Endothelial cell of umbilical vein (primary cell): ENCODE measurements at places on chromosomes 11 and 22. TPM values are rescaled to one million over a fixed set of nuclear protein-coding genes. Genes with fewer than 3 reads are reported as not detected.

The MUC6 gene
- not detected in 2 replicates for total RNA-seq

The SNX32 gene
- total RNA-seq = 1.0 TPM in 1 of 2 replicates, not detected in the other

The CDC45 gene
- 40.6 and 44.7 TPM in 2 replicates for total RNA-seq

The BATF2 gene
- 0.75 and 0.81 TPM in 2 replicates for total RNA-seq

The ELFN2 gene
- total RNA-seq = 1.3 and 1.4 TPM in 2 replicates

The PKDREJ gene
- not detected in 2 replicates for total RNA-seq

The SAMM50 gene
- total RNA-seq = 55.9 and 56.2 TPM in 2 replicates

The USP2 gene
- 1.1 and 1.2 TPM in 2 replicates for total RNA-seq

The ZNF408 gene
- total RNA-seq = 10.3 and 10.9 TPM in 2 replicates

The GLB1L2 gene
- total RNA-seq = 0.28 and 0.55 TPM in 2 replicates

The ANO5 gene
- total RNA-seq = 0.46 and 1.3 TPM in 2 replicates

The CALCA gene
- not detected in 2 replicates for total RNA-seq

The RAG2 gene
- not detected in 2 replicates for total RNA-seq

The CLCF1 gene
- total RNA-seq = 5.7 and 5.8 TPM in 2 replicates

The CSKMT gene
- total RNA-seq = 28.4 and 38.1 TPM in 2 replicates

The CABP7 gene
- total RNA-seq = not detected in 2 replicates

The DEUP1 gene
- not detected in 2 replicates for total RNA-seq

The SPON1 gene
- 0.31 TPM in 1 of 2 replicates, not detected in the other for total RNA-seq

The SLC5A4 gene
- total RNA-seq = 1.5 and 1.6 TPM in 2 replicates

The KCNJ4 gene
- total RNA-seq = not detected in 2 replicates

The APBB1 gene
- total RNA-seq = 44.3 and 48.0 TPM in 2 replicates

The OPCML gene
- total RNA-seq = not detected in 2 replicates

The CD6 gene
- not detected in 2 replicates for total RNA-seq

The OR52I2 gene
- not detected in 2 replicates for total RNA-seq

The PUS3 gene
- total RNA-seq = 10.3 and 15.1 TPM in 2 replicates

The CBLIF gene
- not detected in 2 replicates for total RNA-seq

The HSD17B12 gene
- 96.5 and 96.6 TPM in 2 replicates for total RNA-seq

The LMNTD2 gene
- total RNA-seq = 1.8 and 2.1 TPM in 2 replicates

The HBE1 gene
- not detected in 2 replicates for total RNA-seq

The SIK2 gene
- total RNA-seq = 11.7 and 14.6 TPM in 2 replicates

The EFEMP2 gene
- 76.5 and 81.7 TPM in 2 replicates for total RNA-seq

The SLC17A6 gene
- not detected in 2 replicates for total RNA-seq

The ACR gene
- 4.1 and 4.9 TPM in 2 replicates for total RNA-seq

The PRG3 gene
- not detected in 2 replicates for total RNA-seq

The SYT8 gene
- not detected in 2 replicates for total RNA-seq
